ENCODE measurements at places on chromosomes 1 and 21. TPM values are rescaled to one million over a fixed set of nuclear protein-coding genes. Genes with fewer than 3 reads are reported as not detected.

GRCh38 chr1:59020151-59020997 is 236.5 kb upstream of the JUN start:
- no peaks in the 10 kb centered on the region for H3K36me3 ChIP-seq
- H3K27me3 ChIP-seq, result no peaks in the 10 kb centered on the region
- H3K4me1 ChIP-seq, result peaks cover 50% of the 10 kb centered on the region

DNA sequence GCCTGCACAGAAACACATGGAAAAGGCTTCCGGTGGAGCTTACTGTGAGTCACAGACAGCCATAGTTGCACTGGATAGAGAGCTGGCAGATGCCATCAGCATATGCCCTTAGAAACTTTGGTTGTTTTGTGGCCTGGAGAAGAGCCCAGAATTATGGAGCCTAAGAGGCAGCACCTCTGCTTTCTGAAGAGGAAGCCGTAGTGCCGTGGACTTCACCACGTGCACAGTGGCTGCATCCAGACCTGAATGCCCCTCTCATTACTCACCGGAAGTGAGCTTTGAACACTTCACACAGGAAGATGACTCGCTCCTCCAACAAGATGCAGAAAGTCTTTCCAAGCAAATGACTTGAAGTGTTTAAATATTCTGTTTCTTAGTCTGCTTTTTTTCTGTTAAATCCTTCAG is 28.4 kb downstream of the JUN start:
- H3K36me3 ChIP-seq, result no peaks in the 10 kb centered on the region
- peak overlapping the region; percentile 83 for H3K27ac ChIP-seq
- peak overlapping the region; percentile 25 for H3K4me3 ChIP-seq
- H3K27me3 ChIP-seq, result no peaks in the 10 kb centered on the region

- H3K27ac ChIP-seq, result no peak overlapping the region
- H3K36me3 ChIP-seq, result peaks cover 5% of the 10 kb centered on the region
- no peaks in the 10 kb centered on the region for H3K4me1 ChIP-seq
These were observed 20.9 kb downstream of the PDXK start for GRCh38 chr21:43739621-43740435.

DNA sequence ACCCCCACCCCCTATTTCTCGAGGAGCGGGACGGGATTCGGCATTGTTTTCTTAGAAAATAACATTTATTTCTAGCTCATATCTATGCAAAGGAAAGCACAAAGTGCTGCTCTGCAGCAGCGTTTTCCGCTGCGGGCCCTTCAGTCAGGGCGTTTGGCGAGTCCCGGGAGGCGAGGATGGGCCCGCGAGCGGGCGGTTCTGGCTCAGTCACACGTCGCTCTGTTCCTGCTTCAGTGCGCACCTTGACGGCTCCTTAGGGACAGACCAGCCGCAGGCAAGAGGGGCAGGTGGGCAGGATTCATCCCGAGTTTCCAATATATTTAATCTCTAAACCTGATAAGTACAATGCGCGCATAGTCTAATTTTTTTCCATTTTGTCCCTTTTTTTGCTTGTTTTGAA is 5.7 kb downstream of the DMRTA2 start:
- no peaks in the 10 kb centered on the region for H3K36me3 ChIP-seq
- no peak for DNase-seq
- H3K4me3 ChIP-seq, result no peak overlapping the region
- no peak overlapping the region for H3K27ac ChIP-seq

- DNase-seq, result no peak
- H3K27ac ChIP-seq, result no peak overlapping the region
- no peak overlapping the region for H3K4me3 ChIP-seq
These were observed 18.6 kb downstream of the FAM151A start for GRCh38 chr1:54604572-54605370.

DNA sequence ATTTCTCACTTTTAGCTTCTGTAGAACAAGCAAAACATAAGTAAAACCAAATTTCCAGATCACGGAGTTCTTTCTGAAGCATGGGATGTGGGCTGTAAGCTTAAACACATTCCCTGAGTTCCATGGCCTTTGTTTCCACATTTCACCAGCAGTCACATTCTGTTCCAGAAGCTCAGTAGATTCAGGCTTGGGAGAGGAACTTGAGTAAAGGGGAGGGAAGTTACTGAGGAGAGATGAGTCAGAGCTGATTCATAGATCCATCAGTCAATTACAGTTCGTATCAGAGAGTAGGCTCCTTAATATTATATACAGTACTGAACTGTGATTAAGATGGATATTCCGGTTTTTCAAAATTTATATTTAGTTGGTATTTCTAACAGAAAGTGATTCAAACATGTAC is 614.3 kb downstream of the NCAM2 start:
- DNase-seq, result peak; percentile 86
- no peaks in the 10 kb centered on the region for H3K36me3 ChIP-seq
- H3K4me1 ChIP-seq, result peaks cover 16% of the 10 kb centered on the region

DNA sequence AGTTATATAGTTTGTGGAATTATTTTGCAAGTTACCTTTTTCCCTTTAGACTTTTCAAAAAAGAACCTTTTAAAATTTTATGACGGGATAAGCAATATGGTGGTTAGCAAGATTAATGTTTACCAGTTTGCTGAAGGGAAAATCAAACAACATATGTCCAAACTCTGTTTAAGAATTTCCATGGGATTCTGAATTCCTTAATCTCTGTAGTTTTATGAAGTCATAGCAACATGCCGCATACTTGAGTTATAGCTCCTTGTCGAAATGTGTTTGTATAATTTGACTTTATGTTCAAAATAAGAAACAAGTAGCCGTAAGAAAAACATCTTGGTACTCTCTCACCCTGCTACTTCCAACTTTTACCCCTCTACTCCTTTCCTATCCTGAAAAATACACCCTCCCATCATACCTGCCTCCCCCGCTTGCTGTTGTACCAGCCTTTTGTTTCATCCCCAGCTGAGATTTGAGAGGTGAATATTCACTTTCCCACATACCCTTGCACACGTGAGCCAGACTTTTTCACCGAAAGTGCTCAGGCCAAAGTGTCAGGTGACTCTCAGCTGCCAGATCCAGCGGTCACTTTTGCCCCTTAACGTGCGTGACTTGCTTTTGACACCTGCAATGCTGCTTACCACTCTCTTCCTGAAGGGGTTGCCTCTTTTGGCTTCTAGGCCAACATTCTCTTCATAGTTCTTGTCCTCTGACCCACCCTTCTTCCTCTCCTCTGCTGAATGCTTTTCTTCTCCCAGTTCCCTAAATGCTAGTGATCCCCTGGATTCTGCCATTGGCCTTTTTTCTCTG is 83.5 kb upstream of the ZNF326 start:
- peak overlapping the region; percentile 34 for H3K27ac ChIP-seq
- no peak for DNase-seq
- no peaks in the 10 kb centered on the region for H3K36me3 ChIP-seq
- H3K4me1 ChIP-seq, result peaks cover 54% of the 10 kb centered on the region
- no peak overlapping the region for H3K4me3 ChIP-seq

DNA sequence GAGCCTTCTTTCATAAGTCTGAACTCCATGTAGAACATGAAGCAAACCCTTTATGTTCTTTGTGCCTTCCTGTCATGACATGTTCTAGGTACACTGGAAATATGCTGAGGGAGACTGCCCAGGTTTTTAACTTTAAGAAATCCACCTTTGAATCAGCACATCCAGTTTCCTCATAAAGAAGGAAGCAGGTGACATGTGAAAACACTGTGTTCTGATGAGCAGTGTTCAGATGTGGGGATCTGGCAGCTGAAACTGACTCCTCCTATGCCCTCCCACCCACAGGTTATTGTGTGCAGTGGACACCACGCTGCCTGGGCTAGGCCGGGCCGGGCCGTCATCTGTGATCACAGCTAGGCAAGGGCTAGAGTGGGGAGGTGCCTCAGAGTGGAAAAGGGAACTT is 51.1 kb downstream of the CNN3 start:
- peaks cover 20% of the 10 kb centered on the region for H3K4me1 ChIP-seq
- H3K27ac ChIP-seq, result no peak overlapping the region
- no peaks in the 10 kb centered on the region for H3K27me3 ChIP-seq

- DNase-seq, result no peak
- H3K27me3 ChIP-seq, result no peaks in the 10 kb centered on the region
- H3K36me3 ChIP-seq, result no peaks in the 10 kb centered on the region
- H3K4me3 ChIP-seq, result no peak overlapping the region
- peaks cover 4% of the 10 kb centered on the region for H3K4me1 ChIP-seq
These were observed 32.6 kb upstream of the FNBP1L start for GRCh38 chr1:93415296-93415695.

GRCh38 chr1:187262731-187263130 is 434.0 kb downstream of the PLA2G4A start:
- peaks cover 7% of the 10 kb centered on the region for H3K4me1 ChIP-seq
- H3K4me3 ChIP-seq, result no peak overlapping the region
- H3K36me3 ChIP-seq, result no peaks in the 10 kb centered on the region
- DNase-seq, result no peak

- no peak overlapping the region for H3K27ac ChIP-seq
- no peak for DNase-seq
These were observed 35.0 kb downstream of the BTG3 start for GRCh38 chr21:17577701-17578100.

DNA sequence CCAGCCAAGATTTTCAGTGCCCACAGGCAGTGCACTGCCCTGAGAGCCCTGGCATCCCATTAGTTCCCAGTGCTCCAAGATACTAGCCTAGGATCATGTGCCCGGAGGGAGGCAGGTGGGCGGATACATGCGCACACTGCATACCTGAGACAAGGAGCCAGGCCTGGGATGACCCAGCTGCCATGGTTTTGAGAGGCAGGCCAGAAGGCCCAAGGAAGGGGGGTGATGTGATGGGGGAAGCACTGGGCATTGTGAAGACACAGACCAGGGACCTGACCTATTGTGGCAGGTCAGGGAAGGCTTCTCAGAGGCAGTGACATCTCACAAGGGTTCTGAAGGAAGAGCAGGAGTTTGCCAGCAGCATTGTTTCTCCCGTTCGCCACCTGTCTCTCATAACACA is 3.6 kb downstream of the ZC3H12A start:
- no peaks in the 10 kb centered on the region for H3K27me3 ChIP-seq
- peak overlapping the region; percentile 87 for H3K4me3 ChIP-seq
- peaks cover 55% of the 10 kb centered on the region for H3K4me1 ChIP-seq
- H3K27ac ChIP-seq, result peak overlapping the region; percentile 98
- DNase-seq, result no peak

GRCh38 chr1:156320560-156320959 is 17.5 kb downstream of the CCT3 start:
- peaks cover 74% of the 10 kb centered on the region for H3K36me3 ChIP-seq
- no peak overlapping the region for H3K27ac ChIP-seq
- H3K27me3 ChIP-seq, result no peaks in the 10 kb centered on the region
- H3K4me3 ChIP-seq, result no peak overlapping the region

- no peak overlapping the region for H3K4me3 ChIP-seq
- DNase-seq, result no peak
- no peaks in the 10 kb centered on the region for H3K4me1 ChIP-seq
- no peaks in the 10 kb centered on the region for H3K27me3 ChIP-seq
- H3K36me3 ChIP-seq, result no peaks in the 10 kb centered on the region
These were observed 44.3 kb downstream of the ATP1B1 start for GRCh38 chr1:169150641-169151337.

- no peaks in the 10 kb centered on the region for H3K4me1 ChIP-seq
- no peaks in the 10 kb centered on the region for H3K36me3 ChIP-seq
- no peak overlapping the region for H3K27ac ChIP-seq
These were observed 62.0 kb downstream of the SLC44A5 start for GRCh38 chr1:75548721-75549480.

DNA sequence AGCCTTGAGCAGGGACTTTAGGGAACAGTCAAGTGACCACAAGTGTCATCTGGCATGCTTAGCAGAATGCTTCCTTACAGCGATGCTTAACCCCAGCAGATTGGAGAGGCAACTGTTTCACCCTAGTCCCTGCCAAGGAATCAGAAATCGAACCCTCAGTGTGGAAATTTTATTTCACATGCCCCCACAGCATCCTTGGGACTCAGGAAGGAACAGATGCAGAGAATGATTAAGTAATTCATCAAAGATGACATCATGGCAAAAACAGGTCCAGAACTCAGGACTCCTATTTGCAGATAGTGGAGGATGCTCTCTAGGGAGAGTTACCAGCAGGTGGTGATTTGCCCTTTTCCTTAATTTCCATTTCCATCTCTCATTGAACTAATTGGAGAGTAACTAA is 333.0 kb upstream of the KAZN start:
- no peak overlapping the region for H3K4me3 ChIP-seq
- no peaks in the 10 kb centered on the region for H3K36me3 ChIP-seq
- peaks cover 21% of the 10 kb centered on the region for H3K27me3 ChIP-seq

GRCh38 chr21:35326677-35327076 is 277.6 kb upstream of the RUNX1 start:
- H3K4me3 ChIP-seq, result no peak overlapping the region
- H3K4me1 ChIP-seq, result peaks cover 22% of the 10 kb centered on the region
- H3K27me3 ChIP-seq, result no peaks in the 10 kb centered on the region

The TNFAIP8L2 gene
- polyA plus RNA-seq, result not detected

The AHDC1 gene
- polyA plus RNA-seq, result 3.9 TPM

The S100A7 gene
- not detected for polyA plus RNA-seq

The SEMA6C gene
- polyA plus RNA-seq, result 0.58 TPM
